ENCODE measurements at places on chromosomes 5 and 9. TPM values are rescaled to one million over a fixed set of nuclear protein-coding genes. Genes with fewer than 3 reads are reported as not detected.

GRCh38 chr5:146731909-146732659, 146.5 kb downstream of the PPP2R2B start:
- peak; percentile 27 for DNase-seq

GRCh38 chr5:137375741-137376526, 123.2 kb downstream of the SPOCK1 start:
- DNase-seq, result no peak

ADAMTS16 gene
- 0.75 TPM for total RNA-seq

HRCT1 gene
- 0.37 TPM for total RNA-seq

DNA sequence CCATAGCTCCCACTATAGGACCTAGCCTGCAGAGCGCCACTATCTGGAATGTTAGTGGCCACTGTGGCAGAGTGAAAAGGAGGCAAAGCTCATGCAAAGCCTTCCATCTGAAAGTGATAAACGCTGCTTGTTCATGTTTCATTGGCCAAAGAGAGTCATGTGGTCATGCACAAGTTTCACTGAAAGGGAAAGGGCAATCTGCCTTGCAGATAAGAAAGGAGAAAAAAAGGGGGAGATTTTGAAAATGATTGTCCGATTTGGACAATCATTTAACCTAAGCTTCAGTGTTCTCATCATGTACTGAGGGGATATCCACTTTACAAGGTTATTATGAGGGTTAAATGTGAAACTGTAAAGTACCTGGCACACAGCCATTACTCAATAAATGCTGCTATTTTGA, 9.0 kb upstream of the MOB3B start:
- DNase-seq, result no peak

FAT2 gene
- total RNA-seq, result under 0.01 TPM

- no peak for DNase-seq
Measured at GRCh38 chr5:176183321-176184074, 54.7 kb upstream of the SIMC1 start.

SPRY4 gene
- total RNA-seq, result 11.6 TPM

SMIM33 gene
- not detected for total RNA-seq

DNA sequence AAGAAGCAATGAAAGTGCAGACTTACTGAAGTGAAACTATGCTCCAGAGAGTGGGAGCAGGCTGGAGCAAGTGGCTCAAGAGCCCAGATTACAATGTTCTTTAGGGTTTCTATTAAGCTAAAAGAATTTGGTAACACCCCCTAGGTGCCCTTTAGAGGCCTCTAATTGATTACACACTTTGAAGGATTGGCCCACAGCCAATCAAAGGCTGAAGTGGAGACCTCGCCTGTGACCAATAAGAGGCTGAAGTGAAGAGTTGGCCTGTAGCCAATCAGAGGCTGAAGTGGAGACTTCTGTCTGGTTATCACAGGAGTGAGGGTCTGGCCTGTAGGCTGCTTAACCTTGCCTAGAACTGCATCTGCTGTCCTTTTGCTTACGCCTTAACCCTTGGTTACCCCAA, 46.7 kb upstream of the SPATA31C2 start:
- DNase-seq, result no peak

DNA sequence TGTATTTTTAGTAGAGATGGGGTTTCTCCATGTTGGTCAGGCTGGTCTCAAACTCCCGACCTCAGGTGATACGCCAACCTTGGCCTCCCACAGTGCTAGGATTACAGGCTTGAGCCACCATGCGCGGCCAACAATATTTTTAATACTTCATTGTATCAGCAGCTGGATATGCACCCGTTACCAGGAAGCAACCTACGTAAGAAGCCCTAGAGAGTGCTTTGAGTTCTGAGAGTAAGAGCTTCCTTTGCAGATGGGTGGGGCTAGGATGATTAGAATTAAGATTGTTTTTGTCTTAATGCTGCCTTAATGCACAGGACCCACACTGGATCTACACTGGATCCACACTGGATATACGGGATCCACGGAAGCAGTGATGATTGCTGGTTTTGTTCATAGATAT, 123.9 kb upstream of the ABCA1 start:
- no peak for DNase-seq

TNPO1 gene
- 295 TPM for total RNA-seq

GRCh38 chr5:13660072-13660471, 284.4 kb downstream of the DNAH5 start:
- peak; percentile 58 for DNase-seq

DNA sequence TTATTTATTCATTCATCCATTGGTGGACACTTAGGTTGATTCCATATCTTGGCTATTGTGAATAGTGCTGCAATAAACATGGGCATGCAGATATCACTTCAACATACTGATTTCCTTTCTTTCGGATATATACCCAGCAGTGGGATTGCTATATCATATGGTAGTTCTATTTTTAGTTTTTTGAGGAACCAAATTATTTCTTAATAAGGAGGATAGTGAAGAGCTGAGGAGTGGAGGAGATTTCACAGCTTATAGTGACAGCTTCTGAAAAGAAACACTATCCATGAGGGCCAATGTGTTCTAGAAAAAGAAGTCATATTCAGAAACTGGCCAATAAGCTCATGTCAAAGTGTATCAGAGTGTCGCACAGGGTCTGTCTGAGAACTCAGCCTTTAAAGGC, 183.3 kb downstream of the SEC61B start:
- DNase-seq, result no peak

GRCh38 chr5:97194366-97194765, 11.3 kb upstream of the RIOK2 start:
- DNase-seq, result no peak

GRCh38 chr9:95477441-95477840, 39.3 kb downstream of the PTCH1 start:
- DNase-seq, result no peak

DNA sequence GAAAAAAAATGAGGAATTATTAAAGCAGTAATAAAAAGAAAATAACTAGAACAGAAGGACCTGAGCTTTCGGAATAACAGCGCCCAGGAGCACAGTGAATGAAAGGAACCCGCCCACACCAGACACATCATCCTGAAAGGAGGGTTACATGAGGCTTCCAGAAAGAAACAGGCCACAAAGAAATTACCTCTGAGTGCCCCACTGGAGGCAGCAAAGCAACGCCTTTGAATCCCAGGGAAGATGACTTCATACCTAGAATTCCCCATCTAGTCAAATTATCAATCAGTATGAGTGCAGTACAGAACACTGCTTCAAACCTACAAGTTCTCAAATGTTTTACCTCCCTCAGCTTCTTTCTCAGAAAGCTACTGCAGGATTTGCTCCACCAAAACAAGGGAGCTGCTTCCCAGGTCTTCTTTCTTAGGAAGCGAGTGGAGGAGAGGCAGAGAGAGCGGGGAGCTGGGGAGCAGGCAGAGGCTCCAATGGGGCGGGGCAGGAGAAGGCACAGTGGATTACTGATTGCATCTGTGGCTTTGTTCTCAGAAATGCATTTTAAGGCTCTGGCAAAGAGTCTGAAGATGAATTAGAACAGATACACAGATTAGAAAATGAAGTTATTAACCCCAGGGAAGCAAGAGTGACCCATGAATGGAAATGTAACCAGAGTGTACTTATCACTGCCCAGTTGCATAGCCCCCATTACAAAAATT, 87.1 kb downstream of the SEMA4D start:
- DNase-seq, result no peak

MFAP3 gene
- total RNA-seq, result 89.5 TPM

DNA sequence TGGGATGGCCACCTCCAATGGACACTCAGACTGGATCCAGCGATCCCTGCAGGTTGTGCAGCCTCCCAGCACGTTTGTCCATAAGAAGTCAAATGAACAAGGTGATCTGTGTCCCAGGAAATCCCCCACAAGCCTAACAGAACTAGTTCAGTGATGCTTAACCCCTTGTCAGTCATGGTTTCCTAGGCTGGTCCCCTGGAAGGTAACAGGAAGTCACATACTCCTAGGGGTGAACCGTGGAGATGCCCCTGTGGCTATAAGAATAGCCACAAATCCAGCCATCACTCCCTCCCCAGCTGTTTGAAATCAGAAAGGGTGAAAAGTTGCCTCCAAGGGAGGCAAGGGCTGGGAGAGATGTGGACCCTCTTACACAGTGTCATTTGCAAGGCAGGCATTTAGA, 22.5 kb downstream of the PAX5 start:
- no peak for DNase-seq

GRCh38 chr9:135198144-135198543, 110.7 kb downstream of the OLFM1 start:
- DNase-seq, result no peak

- no peak for DNase-seq
Measured at GRCh38 chr5:14599476-14600127, 18.0 kb downstream of the OTULINL start.

GRCh38 chr5:142551338-142552067, 134.4 kb downstream of the FGF1 start:
- no peak for DNase-seq

All from myocyte (in vitro differentiated cells).